ENCODE measurements at places on chromosomes 12 and 14.

DNA sequence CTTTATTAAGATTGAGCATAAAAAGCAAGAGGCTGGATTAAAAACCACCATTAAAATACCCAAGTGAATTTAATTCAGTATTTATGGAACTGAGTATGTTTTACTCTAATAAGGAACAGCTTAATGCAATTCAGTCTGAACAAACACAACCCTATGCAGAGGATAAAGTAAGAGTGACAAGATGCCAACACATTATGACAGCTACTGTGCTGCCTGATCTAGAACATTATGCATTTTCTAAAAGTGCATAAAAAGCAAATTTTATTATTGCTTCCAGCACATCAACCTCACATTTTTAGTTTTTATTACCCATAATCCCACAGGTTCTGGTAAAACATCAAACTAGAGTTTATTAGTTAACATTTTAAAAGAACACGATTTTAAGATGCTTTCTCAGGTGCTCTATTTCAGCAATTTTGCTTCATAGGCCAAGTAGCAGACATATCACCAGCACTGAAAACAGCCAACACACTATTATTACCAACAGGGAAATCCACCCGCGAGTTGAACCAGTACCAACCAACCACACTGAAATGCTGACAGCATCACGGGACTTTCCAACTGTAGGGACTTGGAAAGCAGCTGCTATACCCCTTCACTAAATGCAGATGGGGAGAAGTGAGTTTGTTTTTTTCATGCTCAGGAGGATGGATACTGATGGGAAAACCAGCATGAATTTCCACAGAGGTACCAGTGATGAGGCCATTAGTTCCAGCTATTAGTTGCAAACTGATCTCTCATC, 372.1 kb downstream of the KCNH5 start:
- DNase-seq = no peak

DNA sequence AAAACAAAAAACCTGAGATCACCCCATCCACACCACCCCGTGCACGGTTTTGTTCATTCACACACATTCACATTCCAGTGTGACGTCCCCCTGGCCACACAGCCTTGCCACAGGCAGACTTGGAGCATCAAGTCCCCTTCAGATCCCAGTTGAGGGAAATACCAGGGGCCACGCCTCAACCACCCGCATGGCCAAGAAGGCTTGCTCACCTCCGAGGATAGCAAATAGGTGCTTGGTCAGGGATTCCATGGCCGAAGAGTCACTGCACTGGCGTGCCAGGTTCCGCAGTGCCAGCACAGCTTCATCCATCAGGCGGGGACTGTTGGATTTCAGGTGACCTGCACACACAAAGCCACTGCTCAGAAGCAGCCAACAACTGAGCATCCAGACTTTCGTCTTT, 19.0 kb downstream of the GCN1 start:
- no peak for DNase-seq

GRCh38 chr14:38553586-38553985, 297.7 kb upstream of the CLEC14A start:
- no peak for DNase-seq

DNA sequence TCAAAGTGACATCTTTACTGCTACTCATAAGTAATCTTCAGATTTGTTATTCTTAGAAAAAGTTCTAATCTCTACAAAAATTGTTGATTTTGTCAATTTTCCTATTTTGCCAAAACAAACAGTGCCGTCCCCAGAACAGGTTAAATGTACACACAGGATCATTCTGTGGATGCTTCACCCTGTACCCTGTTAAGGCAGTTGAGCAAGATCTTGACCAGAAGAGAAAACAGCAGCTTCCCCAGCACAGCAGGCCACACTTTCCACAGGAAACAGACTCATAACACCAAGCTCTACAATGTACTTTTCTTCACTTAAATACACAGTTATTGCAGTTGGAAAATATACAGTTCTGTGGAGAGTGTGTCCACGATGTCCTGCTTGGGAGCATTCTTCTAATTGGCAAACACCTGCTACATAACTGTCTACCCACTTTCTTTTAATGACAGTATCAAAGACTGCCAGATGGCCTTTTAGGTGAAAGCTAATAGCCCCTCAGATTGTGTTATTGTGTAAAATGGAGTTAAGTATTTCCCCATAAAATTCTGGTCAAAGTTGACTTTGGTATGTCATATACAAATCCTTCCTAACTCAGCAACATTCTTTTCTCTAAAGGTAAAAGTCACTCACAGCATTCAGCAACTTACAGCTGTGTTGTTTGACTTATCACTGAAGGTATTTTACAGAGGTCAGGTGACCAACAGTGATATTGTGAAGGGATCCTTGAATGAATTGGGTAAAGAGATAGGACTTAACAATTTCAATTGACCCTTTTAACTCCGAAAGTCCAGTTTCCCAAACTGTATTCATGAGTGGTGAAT, 77.0 kb downstream of the SEC23A start:
- no peak for DNase-seq

- DNase-seq = no peak
Measured at GRCh38 chr12:2688381-2688931, 106.3 kb upstream of the FKBP4 start.

Measured in inflammatory macrophage treated with lipopolysaccharide for 4 hours (primary cell).